ENCODE measurements at places on chromosomes 7 and 10.

DNA sequence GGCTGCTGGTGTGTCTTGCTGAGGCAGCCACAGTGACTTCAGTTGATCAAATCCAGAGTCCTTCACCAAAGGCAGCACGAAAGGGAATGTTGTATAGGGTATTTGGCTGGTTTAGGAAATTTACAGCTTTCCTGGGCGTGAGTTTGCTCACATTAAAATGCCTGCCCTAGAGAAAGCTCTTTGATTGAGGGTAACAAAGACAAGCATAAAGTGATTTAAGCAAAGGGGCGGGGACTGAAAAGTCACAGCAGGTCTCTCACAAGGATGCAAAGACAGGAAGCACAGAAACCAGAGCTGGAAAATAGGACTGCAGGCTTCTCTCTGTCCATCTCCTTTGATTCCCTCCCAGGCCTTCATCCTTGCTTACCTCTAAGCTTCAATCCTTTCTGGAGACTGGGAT, 139.2 kb downstream of the ELMO1 start:
- no peak for DNase-seq

DNA sequence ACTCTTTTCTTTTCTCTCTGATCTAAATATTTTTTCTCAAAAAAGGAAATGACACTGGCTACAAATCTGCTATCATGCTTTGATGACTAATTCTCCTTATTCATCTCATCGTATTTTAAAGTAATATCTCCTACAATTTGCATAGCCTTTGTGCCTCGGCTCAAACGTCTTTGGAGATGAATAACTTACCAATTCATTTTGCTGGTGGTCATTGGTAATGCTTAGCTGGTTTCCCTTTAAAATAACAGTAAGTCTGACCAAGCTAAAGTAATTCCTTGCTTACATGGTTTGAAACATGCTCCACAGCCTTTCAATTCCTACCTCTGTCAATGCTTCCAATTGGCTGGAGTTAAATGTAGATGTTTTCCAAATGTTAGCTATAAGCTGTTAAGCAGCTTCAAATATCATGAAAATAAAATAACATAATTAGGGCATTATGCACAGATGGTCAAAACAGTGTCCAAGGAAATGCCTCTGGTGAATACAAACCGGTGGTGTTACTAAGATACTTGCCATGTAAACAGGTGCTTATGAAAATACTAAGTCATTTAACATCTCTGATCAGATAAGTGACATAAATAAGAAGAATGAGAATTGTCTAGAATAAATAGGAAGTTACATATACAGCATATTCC, 435.0 kb downstream of the POM121L12 start:
- no peak for DNase-seq

DNA sequence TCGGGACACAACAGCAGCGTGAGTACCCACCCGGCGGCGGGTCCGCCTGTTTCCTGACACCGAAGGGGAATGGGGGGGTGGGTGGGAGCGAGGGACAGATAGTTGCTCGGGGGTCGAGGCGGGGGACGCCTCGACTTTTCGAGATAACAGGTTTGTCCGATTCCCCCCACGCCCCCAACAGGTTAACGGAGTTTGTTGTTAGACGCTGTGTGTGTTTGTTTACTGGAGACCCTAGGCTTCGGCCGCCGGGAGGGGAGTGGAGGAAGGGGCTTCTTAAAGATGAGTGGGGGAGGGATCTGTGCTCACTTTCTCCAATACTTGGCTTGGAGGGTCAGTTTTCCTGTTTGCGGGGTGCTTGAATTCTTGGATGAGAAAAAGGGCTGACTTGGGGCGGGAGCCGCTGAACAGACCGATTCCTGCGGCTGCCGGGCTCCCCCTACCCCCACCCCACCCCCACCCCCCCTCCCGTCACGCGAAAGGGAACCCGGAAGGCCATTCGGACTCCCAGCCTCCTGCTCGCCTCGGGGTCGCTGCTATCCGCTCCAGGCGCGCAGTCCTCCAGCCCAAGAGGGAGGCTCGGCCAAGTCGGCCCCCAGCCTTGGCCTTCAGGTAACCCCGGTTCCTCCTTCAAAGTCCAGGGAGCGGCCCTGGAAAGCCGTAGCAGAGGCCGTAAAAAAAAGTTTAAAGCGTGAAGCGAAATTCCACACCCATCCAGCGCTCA, 1.0 kb downstream of the SORCS3 start:
- no peak for DNase-seq

DNA sequence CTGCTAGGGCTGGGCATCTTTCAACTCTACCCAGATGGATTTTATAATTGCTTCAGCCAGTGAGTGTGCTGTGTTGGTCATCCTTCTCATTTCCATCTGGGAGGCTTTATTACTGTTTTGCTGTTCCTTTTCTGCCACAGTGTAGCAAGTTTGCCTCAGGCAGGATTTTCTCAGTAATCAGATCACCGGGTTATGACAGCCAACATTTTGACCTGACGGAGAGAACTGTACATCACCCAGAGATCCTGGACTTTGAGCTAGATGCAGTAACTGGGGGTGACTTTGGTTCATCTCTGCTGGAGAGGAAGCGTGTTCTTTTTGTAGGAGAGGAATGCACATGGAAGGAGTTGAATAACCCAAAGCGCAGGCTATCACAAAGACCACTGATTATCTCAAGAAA, 111.8 kb upstream of the AGR3 start:
- no peak for DNase-seq

GRCh38 chr10:8051109-8051821, 3.2 kb upstream of the GATA3 start:
- DNase-seq = no peak

DNA sequence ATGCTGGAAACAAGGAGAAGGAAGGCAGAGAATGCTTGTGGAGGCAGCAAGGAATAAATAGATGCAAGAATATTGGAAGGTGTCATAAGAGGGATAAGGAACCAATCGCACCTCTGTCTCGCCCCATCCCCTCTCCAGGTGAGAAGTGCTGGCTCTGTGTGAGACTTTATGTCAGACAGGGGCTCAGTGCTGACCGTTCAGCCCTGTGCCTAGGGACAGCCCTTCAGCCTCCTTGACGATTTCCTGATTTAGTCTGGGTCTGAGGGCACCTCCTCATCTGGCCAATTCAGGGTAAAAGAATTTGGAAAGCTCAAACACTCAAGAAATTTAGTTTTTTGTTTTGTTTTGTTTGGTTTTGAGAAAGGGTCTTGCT, 54.9 kb downstream of the FAM241B start:
- DNase-seq = no peak

DNA sequence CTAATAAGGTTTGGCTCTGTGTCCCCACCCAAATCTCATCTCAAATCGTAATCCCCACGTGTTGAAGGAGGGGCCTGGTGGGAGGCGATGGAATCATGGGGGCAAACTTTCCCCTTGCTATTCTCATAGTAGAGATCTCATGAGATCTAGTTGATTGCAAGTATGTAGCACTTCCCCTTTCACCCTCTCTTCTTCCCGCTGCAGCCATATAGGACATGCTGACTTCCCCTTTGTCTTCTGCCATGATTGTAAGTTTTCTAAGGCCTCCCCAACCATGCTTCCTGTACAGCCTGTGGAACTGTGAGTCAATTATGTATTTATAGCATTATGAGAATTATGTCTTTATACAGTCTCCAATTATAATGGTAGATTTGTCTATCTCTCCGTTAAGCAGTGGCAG, 594.5 kb downstream of the ACTR3B start:
- no peak for DNase-seq

DNA sequence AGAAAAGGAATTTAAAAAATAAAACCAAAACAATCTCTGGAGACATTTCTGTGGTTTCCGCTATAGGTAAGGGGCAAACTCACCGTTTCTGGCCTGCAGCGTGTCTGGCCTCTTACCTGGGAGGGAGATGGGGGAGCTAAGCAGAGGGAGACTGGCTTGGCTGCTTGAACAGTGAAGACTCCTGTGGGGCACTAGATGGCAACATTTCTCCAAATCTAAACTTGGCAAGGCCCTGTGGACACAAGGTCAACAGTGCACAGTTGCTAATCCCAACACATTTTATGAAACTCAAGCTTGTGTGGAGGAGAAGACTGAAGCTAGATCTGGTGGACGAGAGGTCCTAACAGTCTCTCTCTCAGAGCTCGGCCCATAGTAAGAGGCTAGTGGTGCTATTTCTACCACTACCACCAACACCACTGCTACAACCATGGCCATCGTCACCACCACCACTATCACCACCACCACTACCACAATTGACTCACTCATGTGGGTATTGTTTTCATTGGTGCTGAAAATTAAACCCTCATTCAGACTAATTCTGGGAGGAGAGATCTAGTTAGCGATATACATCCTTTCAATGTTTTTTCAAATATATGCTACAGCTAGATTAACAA, 28.4 kb upstream of the CDHR3 start:
- no peak for DNase-seq

DNA sequence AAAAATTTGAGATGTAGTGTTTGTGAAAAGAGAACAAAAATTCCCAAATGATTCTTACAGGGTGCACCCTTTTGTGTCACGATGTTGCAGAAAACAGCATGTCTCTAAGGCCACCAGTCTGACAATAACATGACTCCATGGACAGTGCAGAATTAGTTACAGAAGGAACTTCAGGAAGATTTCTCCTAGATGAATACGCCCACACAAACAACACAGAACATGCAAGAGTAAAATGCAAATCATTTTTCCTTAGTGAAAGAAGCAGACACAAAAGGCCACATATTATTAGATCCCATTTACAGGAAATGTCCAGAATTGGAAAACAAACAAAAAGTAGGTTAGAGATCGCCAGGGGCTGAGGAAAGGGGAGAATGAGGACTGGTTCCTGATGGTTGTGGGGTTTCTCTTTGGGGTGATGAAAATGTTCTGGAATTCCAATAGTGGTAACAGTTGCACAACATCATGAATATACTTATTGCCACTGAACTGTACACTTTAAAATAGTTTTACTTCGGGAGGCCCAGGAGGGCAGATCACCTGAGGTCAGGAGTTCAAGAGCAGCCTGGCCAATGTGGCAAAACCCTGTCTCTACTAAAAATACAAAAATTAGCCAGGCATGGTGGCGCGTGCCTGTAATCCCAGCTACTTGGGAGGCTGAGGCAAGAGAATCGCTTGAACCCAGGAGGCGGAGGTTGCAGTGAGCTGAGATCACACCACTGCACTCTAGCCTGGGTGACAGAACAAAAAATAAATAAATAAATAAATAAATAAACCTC, 10.2 kb downstream of the ZC3HAV1 start:
- DNase-seq = no peak

DNA sequence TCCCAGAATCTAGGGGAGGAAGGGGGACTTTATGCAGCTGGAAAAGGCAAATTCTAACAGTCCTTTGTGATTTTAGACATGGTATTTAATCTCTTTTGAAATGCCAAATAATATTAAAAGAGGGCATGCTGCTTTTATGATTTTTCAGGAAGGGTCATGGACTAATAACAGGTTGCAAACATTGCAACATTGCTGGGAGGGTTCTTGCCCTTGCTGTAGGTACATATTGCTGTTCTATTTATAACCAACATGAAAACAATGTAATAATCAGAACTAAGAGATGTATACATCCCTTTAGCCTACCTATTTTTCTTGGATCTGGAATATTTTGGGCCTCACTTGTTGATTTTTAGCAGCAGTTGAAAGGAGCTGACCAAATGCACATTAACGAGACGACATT, 411.6 kb downstream of the KCNMA1 start:
- DNase-seq = no peak

DNA sequence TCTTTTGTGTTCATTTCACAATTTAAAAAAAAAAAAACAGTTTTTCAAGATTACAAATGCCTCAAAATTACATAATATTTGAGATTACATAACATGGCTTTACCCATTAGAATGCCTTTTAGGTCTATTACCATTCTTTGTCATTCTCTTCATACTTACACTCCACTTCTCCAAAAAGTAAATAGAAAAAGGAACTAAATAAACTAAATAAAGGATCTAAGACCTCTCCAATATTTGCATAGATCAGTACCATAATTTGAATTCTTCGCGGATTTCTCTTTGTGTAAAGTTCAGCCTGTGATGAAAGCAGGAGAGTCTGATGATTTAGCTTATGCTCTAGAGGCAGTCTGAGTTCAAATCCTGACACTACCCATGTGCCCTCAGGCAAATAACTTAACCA, 56.4 kb upstream of the C1GALT1 start:
- DNase-seq = no peak

GRCh38 chr7:129118976-129119375, 25.5 kb upstream of the TSPAN33 start:
- DNase-seq = no peak

DNA sequence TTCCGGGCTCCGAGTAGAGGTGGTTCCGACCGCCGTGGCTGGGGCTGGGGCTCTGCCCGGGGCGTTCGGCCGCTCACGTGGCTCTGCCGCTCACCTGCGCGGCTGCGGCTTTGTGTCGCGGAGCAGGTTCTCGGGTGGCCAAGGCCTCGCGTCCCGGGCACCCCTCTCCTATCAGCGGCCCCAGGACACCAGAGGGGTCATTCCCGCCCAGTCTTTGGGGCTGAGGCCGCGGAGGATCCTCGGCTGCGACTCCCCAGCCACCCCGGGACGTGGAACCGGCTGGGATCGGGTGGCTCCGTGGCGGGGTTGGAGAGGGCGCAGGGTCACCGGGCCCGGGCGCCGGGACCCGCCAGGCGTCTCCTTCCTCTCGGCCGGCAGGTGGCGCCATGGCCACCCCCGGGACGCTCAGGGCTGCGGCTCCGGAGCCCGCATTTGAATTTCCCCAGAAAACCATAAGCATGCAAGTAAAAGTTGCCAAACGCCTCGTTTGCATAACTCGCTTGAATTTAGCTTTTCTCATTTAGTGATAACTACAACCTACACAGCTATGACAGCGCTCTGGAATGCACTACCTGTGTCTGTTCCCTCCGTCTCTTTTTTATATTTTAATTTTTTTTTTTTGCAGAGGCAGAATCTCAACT, 1.2 kb downstream of the COL26A1 start:
- DNase-seq = peak; percentile 68

GRCh38 chr10:116873134-116873533, 23.8 kb downstream of the ENO4 start:
- DNase-seq = no peak

DNA sequence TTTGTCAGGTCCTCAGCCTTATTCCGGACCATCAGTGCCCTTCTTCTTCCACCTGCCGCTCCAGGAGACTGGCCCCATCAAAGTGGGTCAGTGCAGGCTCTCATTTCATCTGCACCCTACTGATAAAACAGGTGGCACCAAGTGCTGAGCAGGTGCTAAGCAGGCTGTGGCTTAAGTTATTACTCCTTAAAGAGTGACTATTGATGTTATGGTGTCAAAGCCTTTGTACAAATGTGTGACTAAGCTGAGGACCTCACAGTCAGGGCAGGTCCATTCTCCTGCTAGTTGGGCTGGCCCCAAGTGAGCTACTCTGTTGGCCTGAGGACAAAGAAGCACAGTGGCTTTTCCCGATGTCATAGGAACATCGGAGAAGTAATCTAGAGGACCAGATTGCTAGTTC, 11.2 kb upstream of the CALD1 start:
- no peak for DNase-seq

DNA sequence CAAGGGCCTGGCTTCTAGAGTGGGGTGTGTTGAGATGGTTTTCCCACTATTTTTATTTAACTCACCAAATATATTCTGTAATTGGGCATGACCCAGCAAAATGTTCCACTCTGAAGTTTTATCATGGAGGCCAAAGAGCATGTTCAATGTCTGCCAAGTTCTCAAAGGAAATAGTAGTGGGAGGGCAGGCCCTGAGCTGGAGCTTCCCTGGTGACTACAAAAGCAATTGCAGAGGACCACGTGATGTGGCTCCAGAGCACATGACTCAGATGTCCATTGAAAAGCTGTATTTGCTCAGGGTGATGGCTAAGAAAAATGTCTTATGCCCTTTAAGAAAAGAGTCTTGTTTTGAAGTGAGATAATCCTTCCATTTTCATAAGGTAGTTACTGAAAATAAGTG, 1024.8 kb downstream of the LRMDA start:
- DNase-seq = no peak
